ENCODE measurements at places on chromosomes 1 and 21.

- DNase-seq, result no peak
These were observed 29.4 kb downstream of the FOXJ3 start for GRCh38 chr1:42305639-42306038.

GRCh38 chr1:165699577-165699976 lies 1.2 kb upstream of the ALDH9A1 start:
- DNase-seq, result no peak

DNA sequence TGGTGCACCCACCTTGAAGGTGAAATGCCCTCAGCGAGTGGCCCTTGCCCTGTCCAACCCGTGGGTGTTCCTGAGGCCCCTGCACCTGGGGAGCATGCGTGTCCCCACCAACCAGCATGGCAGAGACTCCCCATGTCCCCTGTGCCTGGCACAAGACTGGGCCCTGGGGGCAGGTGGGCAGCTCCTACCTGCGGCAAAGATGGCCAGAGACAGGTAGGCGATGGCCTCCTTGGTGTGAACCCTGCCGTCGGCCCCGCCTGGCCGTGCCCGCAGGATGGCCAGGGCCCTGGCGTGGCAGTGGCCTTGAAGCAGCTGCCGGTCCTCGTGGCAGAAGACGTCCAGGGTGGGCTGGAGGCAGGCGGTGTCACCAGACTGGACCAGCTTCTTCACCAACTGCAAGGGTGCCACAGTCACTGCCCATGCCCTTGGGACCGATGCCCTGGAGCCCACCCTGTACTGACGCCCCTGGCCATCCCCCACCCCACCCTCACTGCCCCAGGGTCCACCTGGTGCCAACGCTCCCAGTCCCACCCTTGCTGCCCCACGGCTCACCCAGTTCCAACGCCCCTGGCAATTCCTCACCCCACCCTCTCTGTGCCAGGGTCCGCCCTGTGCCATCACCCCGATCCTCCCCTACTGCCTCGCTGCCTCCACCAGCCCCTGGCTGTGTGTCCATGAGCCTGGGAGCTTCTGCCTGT lies 15.7 kb downstream of the TTC34 start:
- no peak for DNase-seq

- no peak for DNase-seq
These were observed 17.1 kb downstream of the SPRTN start for GRCh38 chr1:231355171-231355570.

GRCh38 chr1:37519613-37520012 lies 5.0 kb upstream of the MEAF6 start:
- DNase-seq, result no peak

DNA sequence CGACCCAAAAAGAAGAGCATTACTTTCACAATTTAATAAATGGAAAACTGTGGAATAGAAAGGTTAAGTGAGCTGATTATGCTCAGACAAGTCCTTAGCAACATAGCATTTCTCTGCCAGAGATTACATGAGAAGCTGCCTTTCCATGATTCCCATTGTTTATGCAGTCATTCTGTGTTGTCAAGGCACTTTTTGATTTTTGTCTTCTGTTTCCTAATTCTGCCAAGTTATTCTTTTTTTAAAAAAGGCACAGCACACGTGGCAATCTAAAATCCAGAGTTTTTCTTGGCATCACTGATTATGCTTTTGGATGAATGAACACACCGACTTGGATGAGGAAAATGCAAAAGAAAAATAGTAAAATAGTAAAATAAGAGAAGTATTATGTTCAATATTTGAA lies 185.0 kb downstream of the RGS7 start:
- DNase-seq, result no peak

GRCh38 chr1:54591127-54591756 lies 32.1 kb downstream of the FAM151A start:
- no peak for DNase-seq

Measured in AG09319 (cell line).